ENCODE measurements at places on chromosomes 3 and 15.

GRCh38 chr3:168102735-168103410 is 7.1 kb upstream of the GOLIM4 start:
- no peak for DNase-seq

GRCh38 chr15:38930851-38931572 is 366.4 kb upstream of the RASGRP1 start:
- DNase-seq = no peak

DNA sequence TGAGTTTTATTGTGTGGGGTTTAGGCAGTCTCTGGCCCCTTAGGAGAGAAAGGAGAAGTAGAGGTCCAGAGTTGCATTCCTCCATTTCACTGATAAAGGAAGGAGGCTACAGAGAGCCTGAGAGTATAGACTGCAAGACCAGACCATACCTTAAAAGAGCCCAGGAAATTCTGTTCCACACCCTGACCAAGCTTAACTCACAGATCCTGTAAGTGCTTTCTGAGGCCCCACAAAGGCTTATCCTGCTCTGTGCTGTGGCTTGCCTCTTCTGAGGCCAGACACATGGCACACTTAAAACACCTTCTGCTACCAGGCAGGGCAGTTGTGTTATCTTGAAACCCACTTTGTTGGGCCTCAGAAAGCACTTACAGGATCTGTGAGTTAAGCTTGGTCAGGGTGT is 39.2 kb upstream of the LEKR1 start:
- no peak for DNase-seq

DNA sequence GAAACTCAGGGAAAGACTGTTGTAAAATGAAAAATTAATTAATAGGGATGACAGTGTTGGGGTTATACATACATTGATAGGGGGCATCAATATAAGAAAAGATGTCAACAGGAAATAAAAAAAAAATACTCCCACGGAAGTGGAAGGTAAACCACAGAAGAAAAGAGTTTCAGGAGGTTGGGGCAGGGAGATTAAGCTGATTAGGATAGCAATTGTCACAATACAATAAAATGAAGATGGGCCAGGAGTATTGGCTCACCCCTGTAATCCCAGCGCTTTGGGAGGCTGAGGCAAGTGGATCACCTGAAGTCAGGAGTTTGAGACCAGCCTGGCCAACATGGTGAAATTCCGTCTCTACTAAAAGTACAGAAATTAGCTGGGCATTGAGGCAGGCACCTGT is 536.1 kb downstream of the AGBL1 start:
- DNase-seq = no peak

DNA sequence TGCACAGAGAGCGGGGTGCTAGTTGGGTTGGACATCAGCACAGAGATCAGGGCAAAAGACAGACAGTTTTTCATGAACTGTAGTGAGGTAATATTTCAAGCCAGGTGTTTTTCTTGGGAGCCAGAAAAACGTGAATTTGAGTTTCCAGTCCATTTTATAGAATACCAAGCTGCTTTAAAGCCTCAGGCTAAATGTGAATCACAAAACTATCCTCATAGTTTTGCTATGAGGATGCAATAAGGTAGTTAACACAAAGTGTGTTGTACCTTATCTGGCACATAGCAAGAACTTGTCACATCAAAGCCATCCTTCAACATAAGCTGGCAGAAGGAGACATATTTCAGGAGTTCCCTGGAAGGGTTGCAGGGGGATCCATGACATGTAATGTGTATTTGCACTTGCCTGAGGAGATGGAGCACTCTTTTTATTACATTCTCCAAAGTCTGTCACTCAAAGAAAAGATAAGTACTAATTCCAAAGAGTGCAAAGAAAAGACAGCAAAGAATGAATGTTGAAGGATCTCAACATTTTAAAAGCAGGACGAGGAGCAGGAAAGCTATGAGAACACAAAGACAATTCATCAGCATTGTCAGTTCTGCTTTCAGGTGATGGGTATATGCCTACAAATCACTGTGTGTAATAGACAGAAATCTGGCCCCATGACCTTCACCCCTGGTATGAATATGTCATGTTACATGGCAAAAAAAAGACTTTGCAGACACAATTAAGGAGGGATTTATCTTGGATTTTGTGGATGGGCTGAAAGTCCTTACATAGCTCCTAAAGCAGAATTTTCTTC is 1046.4 kb downstream of the NTRK3 start:
- no peak for DNase-seq

GRCh38 chr3:46478341-46478740 is 13.6 kb upstream of the LTF start:
- DNase-seq = no peak

DNA sequence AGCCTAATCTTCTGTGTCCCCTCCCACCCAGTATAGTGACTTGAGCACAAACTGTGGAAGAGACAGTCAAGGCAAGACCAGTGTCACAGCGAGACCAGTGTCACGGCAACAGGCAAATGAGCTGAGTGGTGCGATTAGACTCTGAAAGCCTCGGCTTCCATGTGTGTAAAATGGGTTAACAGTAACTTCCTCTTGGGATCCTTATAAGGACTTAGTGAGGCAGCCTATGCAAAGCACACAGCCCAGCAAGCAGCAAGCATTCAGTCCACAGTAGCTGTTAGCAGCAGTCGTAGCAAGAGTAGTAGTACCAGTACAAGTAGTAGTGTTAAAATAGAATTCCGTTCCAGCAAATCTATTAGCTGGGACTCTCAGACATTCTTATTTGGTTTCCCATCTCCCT is 334.1 kb downstream of the GABRB3 start:
- no peak for DNase-seq

- DNase-seq = no peak
Measured at GRCh38 chr3:126022741-126023359, 53.9 kb downstream of the ROPN1B start.

- DNase-seq = no peak
Measured at GRCh38 chr3:187227658-187228258, 30.5 kb downstream of the RTP1 start.

GRCh38 chr3:120661106-120661905 is 20.7 kb downstream of the HGD start:
- DNase-seq = no peak

GRCh38 chr3:115876876-115877614 is 253.7 kb downstream of the GAP43 start:
- no peak for DNase-seq

DNA sequence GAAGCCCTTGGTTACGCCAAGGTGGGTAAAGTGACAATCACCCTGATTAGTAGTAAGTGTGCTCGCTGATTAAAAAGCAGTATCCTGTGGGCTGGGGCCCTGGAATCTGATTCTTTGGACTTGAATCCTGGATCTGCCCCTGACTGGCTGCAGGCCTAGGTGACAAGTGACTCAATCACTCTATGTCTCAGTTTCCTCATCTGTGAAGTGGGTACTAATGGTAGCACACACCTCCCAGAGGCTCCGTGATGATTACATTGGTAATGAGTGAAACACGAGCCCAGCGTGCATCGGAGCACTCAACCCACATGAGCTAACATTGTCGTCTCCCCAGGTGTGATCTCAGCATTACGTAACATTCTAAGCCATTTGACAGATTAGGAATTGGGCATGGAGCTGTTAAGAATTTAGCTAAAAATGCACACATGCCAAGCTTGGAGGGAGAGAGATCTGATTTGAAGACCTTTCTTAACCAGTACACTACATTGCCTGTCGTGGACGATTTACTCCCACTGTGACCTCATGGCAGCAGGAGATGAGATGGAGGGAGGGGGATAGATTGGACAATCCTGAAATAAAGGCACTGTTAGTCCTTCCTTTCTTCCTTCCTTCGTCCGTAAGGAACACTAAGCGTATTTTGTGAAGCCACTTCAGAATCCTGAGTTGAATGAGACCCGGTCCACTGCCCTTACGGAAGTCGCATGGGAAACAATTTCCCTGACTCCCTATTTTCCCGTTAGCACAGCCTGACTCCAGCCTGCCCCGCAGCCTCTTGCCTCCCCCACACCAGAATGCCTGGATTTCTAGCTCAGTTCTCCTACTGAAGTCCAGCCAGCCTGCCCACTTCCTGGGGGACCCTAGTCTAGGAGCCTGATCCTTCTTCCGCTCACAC is 32.1 kb downstream of the MGLL start:
- no peak for DNase-seq

DNA sequence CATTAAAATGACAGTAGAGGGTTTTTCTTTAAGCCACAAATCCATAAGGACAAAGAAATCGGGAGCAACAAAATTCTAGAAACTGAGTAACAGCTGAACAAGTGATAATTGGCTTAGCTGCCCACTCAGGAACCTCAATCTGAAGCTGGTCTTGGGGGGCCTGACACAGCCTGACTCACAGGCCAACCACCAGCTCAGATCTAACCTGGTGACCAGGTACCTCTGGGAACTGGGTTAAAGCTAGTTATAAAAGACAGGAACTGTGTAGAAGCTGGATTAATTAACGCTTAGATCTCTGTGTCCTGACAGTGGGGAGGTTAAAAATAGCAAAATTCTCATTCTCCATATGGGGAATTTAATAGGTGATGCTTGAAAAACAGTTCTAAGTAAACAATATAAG is 161.9 kb downstream of the PLCL2 start:
- no peak for DNase-seq

DNA sequence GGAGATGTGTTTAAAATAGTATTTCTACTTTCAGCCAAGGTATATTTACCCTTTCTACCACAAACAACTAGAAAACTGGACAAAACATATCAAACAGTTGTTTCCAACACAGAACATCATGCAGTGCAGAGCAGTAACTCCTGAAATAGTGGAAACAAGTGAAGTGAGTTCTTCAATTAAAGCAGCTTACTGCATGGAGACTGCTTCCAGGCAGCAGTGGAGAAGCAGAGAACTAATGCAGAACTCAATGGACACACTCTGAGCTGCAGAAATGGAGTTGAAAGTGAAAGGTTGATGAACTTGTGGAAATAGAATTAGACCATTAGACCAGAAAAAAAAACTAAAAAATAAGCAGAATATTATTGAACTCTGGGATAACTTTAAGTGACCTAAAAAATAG is 478.9 kb downstream of the CNTN6 start:
- DNase-seq = no peak

DNA sequence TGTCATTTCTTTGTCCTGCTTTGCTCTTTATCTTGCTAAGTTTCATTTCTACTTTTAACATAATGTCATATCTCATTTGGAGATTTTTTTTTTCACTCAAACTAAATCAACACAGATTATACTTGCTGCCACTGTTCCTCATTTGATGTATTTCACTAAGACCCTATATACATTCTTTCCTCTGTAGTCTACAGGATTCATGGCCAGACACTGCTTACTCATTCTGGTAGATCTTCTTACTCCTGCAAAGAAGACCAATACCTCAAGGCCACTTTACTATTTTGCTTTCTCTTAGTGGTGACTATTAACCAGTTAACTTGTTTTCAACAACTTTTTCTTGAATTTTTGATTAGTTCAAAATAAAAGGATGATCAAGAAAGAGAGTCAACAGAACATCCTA is 26.6 kb downstream of the SLC24A5 start:
- no peak for DNase-seq

- DNase-seq = no peak
Measured at GRCh38 chr15:49530092-49530491, 90.5 kb downstream of the FAM227B start.

DNA sequence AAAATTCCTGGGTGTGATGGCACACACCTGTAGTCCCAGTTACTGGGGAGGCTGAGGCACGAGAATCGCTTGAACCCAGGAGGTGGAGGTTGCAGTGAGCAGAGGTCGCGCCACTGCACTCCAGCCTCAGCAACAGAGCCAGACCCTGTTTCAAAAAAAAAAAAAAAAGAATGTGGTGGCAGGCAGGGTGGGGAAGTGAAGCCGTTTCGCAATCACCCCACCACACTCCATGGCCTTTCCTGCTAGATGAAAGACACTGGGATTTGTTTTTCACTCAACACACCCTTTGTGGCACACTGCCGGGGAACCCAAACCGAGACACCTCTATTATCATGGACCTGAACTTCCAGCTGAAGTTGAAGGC is 172.4 kb upstream of the IQSEC1 start:
- no peak for DNase-seq

DNA sequence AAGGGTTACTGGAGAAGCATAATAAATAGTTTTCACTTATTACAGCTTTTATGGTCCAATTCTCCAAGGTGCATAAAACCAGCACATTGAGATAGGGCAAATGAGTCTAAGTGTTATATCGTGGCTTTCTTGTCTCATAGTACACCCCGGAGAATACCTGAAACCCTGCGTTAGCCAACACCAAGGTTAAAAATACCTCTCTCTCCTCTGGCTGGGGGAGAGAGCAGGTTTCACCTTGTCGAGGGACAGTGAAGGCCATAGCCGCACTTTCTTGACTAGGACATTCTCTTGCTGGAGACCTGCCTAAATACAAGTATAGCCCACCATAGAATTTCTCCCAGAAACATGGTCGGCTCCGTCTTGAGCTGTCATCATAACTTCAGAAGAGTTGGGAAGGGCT is 51.4 kb upstream of the ATOSA start:
- no peak for DNase-seq

DNA sequence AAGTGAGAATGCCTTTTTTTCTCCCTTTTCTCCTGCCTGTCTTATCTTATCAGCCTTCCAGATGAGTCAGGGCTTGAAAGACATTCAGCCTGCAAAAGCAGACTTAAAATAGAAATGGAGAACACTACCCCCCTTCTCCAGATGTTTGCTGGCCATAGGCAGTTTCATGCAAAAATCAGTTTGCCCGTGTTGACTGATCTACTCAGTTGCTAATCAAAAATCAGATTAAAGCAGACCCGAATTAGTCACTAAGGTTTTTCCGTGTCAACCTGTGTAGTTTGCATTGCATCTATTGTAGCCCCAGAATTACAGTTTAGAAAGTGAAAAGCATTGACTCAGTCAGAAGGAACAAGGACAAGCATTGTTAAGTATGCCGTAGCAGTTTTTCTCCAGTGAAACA is 56.2 kb downstream of the IL5RA start:
- DNase-seq = no peak

GRCh38 chr3:45165497-45166283 is 19.5 kb upstream of the CDCP1 start:
- DNase-seq = no peak

GRCh38 chr15:68311859-68312557 is 34.5 kb downstream of the FEM1B start:
- DNase-seq = no peak

DNA sequence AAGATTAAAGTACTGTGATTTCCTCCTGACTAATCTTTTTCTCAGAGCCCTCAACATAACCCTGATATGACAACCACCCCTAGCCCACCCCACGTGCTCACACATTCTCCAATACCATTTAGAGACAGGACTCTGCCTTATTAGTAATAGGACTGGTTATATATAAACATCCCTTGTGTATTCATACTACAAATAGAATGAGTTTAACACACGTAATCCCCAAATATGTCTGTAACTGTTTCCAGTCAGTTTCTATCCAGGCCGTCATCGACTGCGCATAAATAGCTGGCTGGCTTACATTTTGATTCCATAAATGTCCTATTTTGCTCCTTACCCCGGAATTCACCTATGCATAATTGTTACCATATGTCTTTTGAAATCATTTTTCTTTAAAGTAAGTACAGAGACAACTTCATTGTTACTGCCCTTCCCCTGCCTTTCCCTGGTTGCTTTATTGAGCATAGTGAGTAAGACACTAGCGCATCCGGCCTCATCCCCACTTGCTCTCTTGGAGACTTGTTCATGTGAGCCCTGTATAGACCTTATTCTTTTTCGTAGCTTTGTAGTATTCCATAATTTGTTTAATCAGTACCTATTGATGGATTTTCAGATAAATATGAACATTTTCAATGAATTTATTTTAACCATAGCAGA is 3.5 kb upstream of the P2RY14 start:
- no peak for DNase-seq

GRCh38 chr3:46979958-46980497 is 562 bp downstream of the NBEAL2 start:
- no peak for DNase-seq
